ENCODE measurements at places on chromosomes 6 and 20.

GRCh38 chr6:255751-256083 lies 36.6 kb upstream of the DUSP22 start:
- no peak for DNase-seq

- DNase-seq: peak; percentile 18
These were observed 27.6 kb downstream of the SYNJ2 start for GRCh38 chr6:158009114-158009891.

GRCh38 chr6:44702292-44702691 lies 314.8 kb downstream of the CDC5L start:
- no peak for DNase-seq

DNA sequence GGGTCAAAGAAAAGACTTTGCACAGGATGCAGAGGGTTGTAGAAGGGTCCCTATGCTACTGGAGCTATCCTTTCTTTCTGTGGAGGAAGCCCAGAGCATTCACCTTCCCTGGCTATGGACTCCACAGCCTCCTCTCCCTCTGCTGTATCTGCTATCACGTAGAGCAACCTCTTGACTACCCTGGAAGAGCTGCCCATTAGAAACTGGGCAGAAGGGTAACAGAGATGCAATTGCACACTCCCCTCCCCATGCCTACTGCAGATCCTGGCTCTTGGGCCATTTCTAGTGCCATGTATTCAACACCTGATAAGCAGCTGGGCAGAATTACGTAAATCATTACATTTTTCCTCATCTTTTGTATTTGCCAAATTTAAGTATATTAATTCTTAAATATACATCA lies 3.1 kb downstream of the KLHL31 start:
- DNase-seq: no peak

DNA sequence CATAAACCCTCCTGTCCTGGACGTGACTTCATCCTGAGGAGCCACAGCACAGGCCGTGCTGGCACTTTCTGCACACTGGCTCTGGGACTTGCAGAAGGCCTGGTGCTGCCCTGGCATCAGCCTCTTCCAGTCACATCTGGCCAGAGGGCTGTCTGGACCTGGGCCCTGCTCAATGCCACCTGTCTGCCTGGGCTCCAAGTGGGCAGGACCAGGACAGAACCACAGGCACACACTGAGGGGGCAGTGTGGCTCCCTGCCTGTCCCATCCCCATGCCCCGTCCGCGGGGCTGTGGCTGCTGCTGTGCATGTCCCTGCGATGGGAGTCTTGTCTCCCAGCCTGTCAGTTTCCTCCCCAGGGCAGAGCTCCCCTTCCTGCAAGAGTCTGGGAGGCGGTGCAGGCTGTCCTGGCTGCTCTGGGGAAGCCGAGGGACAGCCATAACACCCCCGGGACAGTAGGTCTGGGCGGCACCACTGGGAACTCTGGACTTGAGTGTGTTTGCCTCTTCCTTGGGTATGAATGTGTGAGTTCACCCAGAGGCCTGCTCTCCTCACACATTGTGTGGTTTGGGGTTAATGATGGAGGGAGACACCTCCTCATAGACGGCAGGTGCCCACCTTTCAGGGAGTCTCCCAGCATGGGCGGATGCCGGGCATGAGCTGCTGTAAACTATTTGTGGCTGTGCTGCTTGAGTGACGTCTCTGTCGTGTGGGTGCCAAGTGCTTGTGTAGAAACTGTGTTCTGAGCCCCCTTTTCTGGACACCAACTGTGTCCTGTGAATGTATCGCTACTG lies 22.0 kb upstream of the PYGB start:
- no peak for DNase-seq

GRCh38 chr6:35259194-35259947 lies at the start of gene ZNF76:
TSS of gene ZNF76 (plus strand) at chr6:35259735. CDS start at chr6:35281152, 21,417 bp downstream.
- peak; percentile 95 for DNase-seq

DNA sequence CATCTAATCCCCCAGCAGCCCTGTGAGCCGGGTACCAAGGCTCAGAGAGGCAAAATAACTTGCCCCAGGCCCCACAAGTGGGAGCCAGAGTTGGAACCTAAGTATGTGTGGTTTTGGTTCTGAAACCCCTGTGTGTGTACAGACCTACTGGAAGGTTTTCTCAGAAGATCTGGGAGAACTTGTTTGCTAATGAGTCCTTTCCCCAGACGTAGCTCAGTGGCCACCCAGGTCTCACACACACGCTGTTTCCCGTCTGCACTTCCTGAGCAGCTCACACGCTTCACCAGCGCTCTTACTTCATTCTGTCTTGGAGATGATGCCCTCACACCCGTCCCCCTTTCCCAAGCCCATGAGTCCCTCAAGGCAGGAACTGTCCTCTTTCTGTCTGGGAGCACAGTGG lies 8.2 kb downstream of the CCN5 start:
- no peak for DNase-seq

- no peak for DNase-seq
These were observed 69.0 kb downstream of the BTBD9 start for GRCh38 chr6:38570750-38571149.

- no peak for DNase-seq
These were observed 22.7 kb upstream of the CTAGE9 start for GRCh38 chr6:131733376-131734016.

GRCh38 chr6:39157511-39157910 lies 42.5 kb upstream of the SAYSD1 start:
- no peak for DNase-seq

GRCh38 chr6:68238097-68238601 lies 396.9 kb upstream of the ADGRB3 start:
- DNase-seq: no peak
